ENCODE measurements at places on chromosomes 4 and X. TPM values are rescaled to one million over a fixed set of nuclear protein-coding genes. Genes with fewer than 3 reads are reported as not detected.

The SPANXB1 gene
- total RNA-seq: not detected

The STAP1 gene
- total RNA-seq: 0.24 TPM

The TMEM31 gene
- total RNA-seq: not detected

The ZCCHC12 gene
- total RNA-seq: not detected

The MAB21L2 gene
- total RNA-seq: not detected

The TSC22D3 gene
- total RNA-seq: 46.2 TPM

The MAGEC2 gene
- total RNA-seq: not detected

The HTN1 gene
- total RNA-seq: not detected

The FHDC1 gene
- 5.9 TPM for total RNA-seq

The CDX4 gene
- total RNA-seq: not detected

The MAGEA2B gene
- not detected for total RNA-seq

The ADH1A gene
- total RNA-seq: not detected

The NPY1R gene
- 0.16 TPM for total RNA-seq

The AP1S2 gene
- total RNA-seq: 7.5 TPM

The VAMP7 gene
- 24.5 TPM for total RNA-seq

The KLB gene
- total RNA-seq: 0.32 TPM

The SLITRK2 gene
- not detected for total RNA-seq

The RBMXL3 gene
- not detected for total RNA-seq

The SPIN2A gene
- total RNA-seq: not detected

The RPS6KA6 gene
- 0.96 TPM for total RNA-seq

The BTC gene
- 1.4 TPM for total RNA-seq

The PNMA5 gene
- total RNA-seq: not detected

The HGFAC gene
- total RNA-seq: not detected

The N4BP2 gene
- 8.1 TPM for total RNA-seq

The GPC4 gene
- total RNA-seq: 2.7 TPM

The PPBP gene
- 1.0 TPM for total RNA-seq

The SPANXN3 gene
- not detected for total RNA-seq

The ATP8A1 gene
- total RNA-seq: 2.6 TPM

The ANXA3 gene
- 51.0 TPM for total RNA-seq

The TCP11X2 gene
- not detected for total RNA-seq

The ADGRL3 gene
- total RNA-seq: 4.1 TPM

The CTAG1A gene
- total RNA-seq: not detected

The SLC10A7 gene
- total RNA-seq: 12.7 TPM

The RTL3 gene
- total RNA-seq: not detected

The GAB3 gene
- total RNA-seq: 0.52 TPM

The SLC2A9 gene
- total RNA-seq: 21.5 TPM

The XG gene
- 14.2 TPM for total RNA-seq

The BMP2K gene
- 42.4 TPM for total RNA-seq

The PSAPL1 gene
- total RNA-seq: not detected

The KCTD8 gene
- not detected for total RNA-seq

The IGBP1 gene
- total RNA-seq: 36.5 TPM
